H54 (cell line): ENCODE measurements at places on chromosomes 12 and 14.

DNA sequence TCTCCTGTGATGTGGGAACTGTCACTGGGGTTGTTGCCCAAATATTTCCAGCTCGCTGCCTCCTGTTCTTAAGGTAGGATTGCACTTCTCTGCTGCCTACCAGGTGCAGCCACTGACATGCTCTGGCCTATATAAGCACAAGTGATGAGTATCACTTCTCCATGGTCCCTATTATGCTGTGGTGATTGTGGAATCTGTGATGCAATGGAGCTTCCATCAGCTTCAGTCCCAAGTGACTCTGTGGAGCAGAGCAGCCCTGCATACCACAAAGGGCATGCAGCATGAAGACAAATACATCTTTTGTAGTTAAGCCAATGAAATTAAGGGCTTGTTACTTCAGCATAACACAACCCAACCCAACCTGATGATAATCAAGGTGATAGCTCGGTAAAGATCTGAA lies 43.5 kb downstream of the CKAP4 start:
- no peak for DNase-seq

- DNase-seq, result peak; percentile 58
Measured at GRCh38 chr12:25458047-25458552, 95.0 kb downstream of the LMNTD1 start.

DNA sequence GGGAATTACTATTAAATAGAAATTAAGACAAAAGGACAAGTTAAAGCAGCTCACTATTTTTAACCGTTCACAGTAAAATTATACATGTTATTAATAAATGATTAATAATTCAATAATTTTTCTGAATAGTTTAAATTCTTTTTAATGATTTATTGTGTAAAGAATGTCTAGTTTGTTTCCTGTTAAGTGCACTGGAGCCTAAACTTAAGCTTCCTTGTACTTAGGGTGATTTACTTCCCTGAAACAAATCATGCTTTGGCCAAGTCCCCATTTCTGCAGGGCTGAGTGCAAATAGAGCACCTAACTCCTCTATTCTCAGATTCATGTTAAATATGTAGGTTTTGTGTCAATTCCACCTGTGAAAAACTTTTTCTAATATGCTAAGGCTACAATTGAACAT lies 188.9 kb upstream of the PDZRN4 start:
- no peak for DNase-seq

GRCh38 chr14:71753126-71753830 lies 179.0 kb upstream of the RGS6 start:
- peak; percentile 38 for DNase-seq

GRCh38 chr12:42904683-42905418 lies 315.3 kb upstream of the PRICKLE1 start:
- no peak for DNase-seq

DNA sequence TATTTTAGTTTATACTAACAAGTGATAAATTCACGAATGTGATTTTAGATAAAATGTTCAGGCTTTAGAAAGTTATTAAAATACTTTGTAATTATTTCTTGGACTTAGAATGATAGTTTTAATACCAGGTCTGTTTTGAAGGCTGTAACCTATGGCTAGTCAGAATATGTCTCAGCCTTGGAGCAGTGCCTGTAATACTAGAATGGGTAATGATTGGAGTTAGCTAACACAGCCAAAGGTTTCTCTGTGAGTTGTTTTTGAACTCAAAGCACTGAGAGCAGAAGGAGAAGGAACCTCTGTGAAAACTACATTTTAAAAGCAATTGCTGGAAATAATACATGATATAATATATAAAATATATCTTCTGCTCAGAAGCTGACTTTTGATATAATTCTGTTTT lies 110.1 kb downstream of the TMEM117 start:
- no peak for DNase-seq

- no peak for DNase-seq
Measured at GRCh38 chr12:127012109-127012508, 1254.9 kb upstream of the TMEM132C start.

DNA sequence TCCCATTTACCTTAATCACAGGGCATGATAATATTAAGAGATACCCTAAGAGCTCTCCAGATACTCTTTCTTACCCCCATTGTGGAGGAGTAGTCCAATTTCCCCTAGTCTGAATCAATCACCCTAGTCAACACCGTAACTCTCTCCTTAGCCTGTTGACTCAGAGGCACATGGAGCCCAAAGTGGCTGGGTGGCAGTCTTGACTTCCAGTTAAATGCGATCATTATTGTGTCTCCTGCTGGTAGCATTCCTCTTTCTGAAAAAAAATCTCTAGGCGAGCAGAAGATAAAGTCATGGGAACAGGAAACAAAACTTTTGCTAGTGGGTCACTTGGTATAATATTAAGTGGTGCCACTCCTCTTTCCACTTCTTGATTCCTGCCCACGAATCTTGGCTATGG lies 46.4 kb downstream of the EMP1 start:
- DNase-seq, result no peak

DNA sequence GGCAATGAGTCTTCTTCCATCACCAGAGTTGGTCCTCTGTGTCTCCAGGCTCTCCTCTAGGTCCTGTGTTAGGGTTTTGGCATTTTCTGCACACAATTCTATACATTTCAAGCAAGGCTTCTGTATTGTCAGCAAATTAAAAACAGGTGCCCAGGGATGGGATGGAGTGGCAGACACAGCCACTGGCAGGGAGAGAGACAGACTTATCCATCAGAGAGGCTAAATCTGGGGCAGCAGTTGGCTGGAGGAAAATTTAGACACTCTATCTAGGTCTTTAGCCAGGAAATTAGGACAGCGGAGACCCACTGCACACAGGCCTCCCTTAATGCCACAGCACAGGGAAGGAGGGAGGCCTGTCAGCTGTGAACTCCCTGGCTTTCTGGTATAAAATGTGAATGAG lies 20.2 kb downstream of the PLEKHD1 start:
- DNase-seq, result no peak

DNA sequence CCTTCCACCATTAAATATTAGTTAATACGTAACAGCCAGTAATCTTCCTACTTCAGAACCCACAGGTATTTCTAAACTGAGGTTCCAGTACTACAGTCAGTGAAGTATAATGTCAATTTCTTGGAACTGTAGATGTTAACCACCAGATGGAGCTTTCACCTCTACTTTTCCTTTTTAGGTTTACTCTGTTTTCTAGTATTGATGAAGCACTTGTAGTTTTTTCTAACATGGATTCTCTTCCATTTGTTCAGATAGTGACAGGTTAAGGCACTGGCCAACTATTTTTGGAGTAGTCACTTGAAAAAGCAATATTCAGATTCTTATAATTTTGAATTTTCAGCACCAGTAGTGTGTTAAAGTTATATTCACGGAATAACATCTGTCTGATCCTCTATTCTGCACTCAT lies 4.6 kb upstream of the SEC23A start:
- no peak for DNase-seq

GRCh38 chr12:74415633-74416032 lies 122.0 kb upstream of the ATXN7L3B start:
- DNase-seq, result no peak

DNA sequence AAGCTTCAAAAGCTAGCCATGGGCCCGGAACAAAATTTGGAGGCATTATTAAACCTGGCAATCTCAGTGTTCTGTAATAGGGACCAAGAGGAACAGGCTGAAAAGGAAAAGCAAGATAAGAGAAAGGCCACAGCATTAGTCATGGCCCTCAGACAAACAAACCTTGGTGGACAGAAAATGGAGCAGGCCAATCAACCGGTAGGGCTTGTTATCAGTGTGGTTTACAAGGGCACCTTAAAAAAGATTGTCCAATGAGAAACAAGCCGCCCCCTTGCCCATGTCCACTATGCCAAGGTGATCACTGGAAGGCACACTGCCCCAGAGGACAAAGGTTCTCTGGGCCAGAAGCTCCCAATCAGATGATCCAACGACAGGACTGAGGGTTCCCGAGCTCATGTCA lies 653.9 kb upstream of the TMEM132C start:
- DNase-seq, result no peak

DNA sequence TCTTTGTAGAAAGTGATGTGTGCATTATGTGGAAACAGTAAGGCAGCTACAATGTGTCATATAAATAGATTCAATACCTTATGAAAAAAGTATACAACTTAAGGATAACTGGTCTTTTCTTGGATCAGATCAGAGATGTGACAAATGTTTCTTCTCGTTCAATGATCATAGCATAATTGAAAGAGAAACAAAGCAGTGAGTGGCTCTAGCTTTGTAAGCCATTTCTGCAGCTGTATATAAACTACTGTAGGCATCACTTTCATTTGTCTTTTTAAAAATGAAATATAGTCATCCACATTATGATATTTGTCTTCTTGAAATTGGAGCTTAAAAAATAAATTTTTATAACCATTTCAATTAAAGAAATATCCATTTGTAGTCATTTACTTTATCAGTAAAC lies 63.8 kb upstream of the LMO3 start:
- DNase-seq, result no peak

DNA sequence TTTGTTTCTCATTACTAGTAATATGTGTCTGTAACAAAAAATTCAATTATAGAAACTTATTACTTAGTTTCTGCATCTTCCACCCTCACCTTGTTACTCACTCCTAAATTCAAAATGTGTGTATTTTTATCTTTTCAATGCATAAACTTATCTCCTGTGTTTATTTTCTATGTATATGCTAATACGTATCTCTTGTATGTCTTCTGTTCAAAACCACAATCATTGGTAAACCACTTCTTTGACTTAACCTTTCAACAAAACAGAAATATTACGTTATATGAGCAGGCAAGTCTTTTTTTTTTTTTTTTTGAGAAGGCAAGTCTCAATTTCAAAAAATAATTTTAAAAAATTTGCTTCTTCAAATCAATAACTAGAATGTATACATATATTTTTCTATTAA lies 39.2 kb upstream of the RPH3A start:
- no peak for DNase-seq

GRCh38 chr12:102629262-102629888 lies 149.0 kb upstream of the IGF1 start:
- DNase-seq, result no peak

GRCh38 chr14:63357841-63358240 lies 39.1 kb upstream of the GPHB5 start:
- no peak for DNase-seq

DNA sequence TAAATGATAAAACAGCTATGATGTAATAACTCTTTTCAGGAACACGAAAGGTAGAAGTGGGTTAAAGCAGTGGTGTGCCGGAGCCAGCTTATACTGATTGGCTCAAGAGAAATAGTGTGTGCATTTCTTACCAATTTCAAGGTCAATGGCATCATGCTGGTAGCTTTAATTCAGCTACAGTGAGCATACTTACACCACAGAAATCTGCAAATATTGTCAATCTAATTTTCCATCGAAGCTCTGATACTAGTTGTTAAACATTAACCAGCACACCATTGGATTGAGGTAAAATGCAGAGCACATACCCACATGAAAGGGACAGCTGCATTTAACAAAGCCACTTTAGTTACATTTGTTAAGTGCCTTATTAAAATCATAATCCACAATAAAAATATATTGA lies 225.7 kb downstream of the KCNC2 start:
- no peak for DNase-seq

- no peak for DNase-seq
Measured at GRCh38 chr14:94331462-94331861, 8.3 kb upstream of the SERPINA6 start.

DNA sequence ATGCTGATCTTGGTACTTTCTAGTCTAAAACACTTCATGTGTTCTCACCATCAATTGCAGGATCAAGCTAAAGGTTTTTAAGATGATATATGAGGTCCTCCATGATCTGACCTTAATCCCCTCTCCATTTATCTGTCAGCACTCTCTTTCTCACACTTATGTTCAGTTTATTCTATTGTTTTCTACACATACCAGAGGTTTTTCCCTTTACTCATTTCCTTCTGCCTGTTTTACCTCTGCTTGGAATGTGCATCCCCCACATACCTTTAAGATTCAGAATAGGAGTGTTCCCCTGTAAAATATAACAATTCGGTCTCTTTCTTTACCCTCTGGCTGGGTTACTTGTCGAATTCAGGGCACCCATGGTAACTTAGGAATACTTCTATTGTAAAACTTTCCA lies 219.1 kb upstream of the PKP2 start:
- no peak for DNase-seq

DNA sequence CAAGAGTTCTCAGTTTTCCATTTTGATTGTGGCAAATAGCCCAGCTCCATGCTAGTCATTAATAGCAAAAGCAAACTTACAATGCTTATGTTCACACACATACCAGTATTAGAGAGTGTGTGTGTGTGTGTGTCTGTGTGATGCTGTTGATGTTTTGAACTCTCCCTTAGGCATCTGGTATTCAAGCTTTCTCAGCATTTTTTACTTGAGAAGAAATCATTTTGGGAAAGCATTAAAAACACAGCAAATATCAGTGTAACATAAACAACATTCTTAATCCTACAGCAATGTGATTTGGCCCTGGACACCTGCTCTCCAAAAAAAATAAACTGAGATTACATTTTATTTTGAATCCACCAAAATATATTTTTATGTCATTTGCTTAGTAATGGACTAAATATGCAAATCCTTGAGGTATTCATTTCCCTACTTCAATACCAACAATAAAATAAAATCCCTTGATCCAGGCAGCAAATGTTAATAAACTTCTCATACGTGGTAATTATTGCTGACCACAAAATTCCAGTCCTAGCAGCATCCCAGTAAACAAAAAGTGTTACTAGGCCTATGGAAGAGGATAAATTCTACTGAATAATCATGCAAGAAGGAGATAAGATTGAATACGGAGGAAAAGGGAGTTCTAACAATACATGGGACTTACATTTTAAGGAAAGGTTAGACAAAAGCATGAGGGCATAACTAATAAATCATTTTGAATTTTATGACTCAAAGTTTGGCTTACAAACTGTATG lies 249.5 kb upstream of the CLEC14A start:
- no peak for DNase-seq

- no peak for DNase-seq
Measured at GRCh38 chr14:53161758-53162435, 8.8 kb upstream of the DDHD1 start.

- DNase-seq, result no peak
Measured at GRCh38 chr14:33979613-33980276, 28.9 kb upstream of the EGLN3 start.

GRCh38 chr12:68831272-68831671 lies 23.3 kb downstream of the MDM2 start:
- DNase-seq, result no peak

DNA sequence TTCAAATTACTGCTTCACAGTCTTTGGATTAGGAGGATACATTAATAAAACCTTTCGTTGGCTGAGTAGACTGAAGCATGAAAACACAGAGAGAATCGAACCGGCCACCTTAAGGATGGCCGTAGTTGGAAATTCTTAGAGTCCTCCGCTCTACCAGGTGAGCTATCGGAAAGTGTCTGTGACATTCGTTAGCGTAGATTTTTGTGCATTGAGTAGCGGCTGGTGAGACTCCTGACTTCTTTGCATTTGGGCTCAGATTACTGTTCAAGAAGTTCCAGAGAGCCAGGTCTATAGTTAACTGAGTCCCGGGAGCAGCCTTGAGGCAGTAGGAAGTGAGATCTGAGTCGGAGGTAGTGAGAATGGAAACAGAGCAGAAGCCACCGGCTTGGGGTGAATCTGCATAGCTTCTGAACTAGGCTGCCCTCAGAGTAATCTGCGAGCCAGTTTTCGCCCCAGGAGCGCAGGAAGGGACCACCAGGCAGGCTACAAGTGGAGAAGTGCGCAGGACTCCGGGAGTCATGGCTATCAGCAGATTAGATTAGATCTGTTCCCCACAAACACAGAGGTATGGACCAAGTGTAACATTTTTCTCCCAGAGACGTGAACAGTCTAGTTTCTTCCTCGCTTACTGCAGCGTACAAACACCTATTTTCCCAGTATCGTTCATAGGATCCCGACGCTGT lies 11.0 kb downstream of the OR6S1 start:
- DNase-seq, result no peak
